Stomach (tissue), 19 donors: ENCODE measurements at places on chromosomes 3 and 15. TPM values are rescaled to one million over a fixed set of nuclear protein-coding genes. Genes with fewer than 3 reads are reported as not detected.

- no peak for DNase-seq
- no peaks in the 10 kb centered on the region for H3K27me3 ChIP-seq
- no peaks in the 10 kb centered on the region for H3K36me3 ChIP-seq
- peaks cover 36% of the 10 kb centered on the region for H3K4me1 ChIP-seq
These were observed 38.8 kb downstream of the AKAP13 start for GRCh38 chr15:85419161-85419560.

- DNase-seq = no peak
- H3K36me3 ChIP-seq = no peaks in the 10 kb centered on the region
- no peak overlapping the region for H3K27ac ChIP-seq
- no peak overlapping the region for H3K4me3 ChIP-seq
These were observed 217.7 kb downstream of the CDIN1 start for GRCh38 chr15:36797128-36797527.

GRCh38 chr15:92968926-92969651 lies 69.0 kb downstream of the CHD2 start:
- no peaks in the 10 kb centered on the region for H3K27me3 ChIP-seq
- H3K4me1 ChIP-seq = peaks cover 6% of the 10 kb centered on the region
- no peak for DNase-seq
- H3K4me3 ChIP-seq = no peak overlapping the region
- H3K27ac ChIP-seq = peak overlapping the region; percentile 39

- no peak overlapping the region for H3K4me3 ChIP-seq
- no peak for DNase-seq
- H3K36me3 ChIP-seq = peaks cover 11% of the 10 kb centered on the region
- H3K4me1 ChIP-seq = peaks cover 5% of the 10 kb centered on the region
- H3K27me3 ChIP-seq = no peaks in the 10 kb centered on the region
- peak overlapping the region; percentile 54 for H3K27ac ChIP-seq
These were observed 13.9 kb downstream of the PCYT1A start for GRCh38 chr3:196273655-196274054.

The GOLGA8T gene
- not detected for total RNA-seq

The DIPK2A gene
- total RNA-seq = 38.7 TPM

The GALNT15 gene
- total RNA-seq = 34.1 TPM

The NRROS gene
- 1.5 TPM for total RNA-seq
